Activated T-helper 9 cell treated with anti-CD3 and anti-CD28 coated beads, Interleukin-2, amount 50 U/mL, for 16 hours (primary cell): ENCODE measurements at places on chromosomes 11 and 22.

- DNase-seq = no peak
Observed at GRCh38 chr11:73912026-73912425, 35.2 kb downstream of the PAAF1 start.

GRCh38 chr11:47354913-47355282 lies 2.4 kb upstream of the MYBPC3 start:
- no peak for DNase-seq

DNA sequence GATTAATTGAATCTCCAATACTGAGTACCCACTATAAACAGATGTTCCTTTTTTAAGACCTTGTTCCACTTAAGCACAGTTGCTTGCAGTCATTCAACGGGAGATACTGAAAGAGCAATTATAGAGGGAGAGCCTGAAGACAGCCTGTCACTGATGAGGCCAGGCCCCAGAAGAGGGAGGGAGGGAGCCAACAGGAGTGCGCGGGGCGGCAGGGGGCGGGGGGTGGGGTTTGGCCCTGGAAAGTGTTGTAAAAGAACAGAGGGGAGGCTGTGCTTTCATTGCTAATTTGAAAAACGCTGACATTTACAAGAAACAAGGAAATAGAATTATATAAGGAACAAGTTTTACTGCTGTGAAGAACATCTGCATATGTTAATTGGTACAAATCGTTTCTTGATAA lies 53.1 kb downstream of the MAP6 start:
- DNase-seq = no peak

DNA sequence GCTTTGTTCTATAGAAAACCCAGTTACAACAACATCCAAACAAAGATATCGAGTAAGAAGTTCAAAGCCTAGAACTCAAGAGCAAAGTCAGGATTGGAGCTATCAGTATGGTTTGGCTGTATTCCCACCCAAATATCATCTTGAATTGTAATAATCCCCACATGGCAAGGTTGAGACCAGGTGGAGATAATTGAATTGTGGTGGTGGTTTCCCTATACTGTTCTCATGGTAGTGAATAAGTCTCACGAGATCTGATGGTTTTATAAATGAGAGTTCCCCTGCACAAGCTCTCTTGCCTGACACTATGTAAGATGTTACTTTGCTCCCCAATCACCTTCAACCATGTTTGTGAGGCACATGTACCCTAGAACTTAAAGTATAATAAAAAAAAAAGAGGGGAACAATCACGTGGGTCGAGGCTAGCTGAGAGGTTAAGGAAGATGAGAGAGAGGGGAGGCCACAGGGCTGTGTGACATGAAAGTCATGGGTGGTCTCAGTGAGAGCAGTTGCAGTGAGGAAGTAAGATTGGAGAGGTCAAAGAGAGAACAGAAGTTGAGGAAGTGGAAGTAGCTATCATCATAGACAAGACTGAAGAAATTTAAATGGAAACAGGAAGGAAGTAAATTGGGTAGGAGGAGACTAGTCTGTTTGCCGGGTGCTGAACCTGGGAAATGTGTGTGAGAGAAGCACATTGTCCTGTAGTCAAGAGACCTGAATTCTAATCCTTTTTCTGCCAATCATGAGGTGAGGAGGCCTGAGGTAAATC lies 80.1 kb upstream of the CD44 start:
- no peak for DNase-seq

DNA sequence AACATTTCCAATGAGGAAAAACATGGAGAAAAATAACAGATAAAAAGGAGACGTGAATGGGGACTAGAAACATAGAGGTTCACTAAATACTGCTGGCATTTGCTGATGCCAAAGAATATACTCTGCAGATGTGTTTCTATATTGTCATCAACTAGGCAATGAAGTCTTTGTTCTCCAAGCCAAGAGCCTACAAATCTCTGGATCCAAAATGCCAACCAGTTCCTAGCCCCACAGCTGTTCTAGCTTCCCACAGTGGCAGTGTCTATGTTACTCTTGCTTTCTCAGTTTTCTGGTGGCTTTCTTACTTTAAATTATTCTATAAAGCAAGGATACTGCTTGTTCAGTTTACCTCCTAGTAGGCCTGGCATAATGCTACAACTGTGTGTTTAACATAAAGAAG lies 977.9 kb upstream of the CCDC90B start:
- no peak for DNase-seq

DNA sequence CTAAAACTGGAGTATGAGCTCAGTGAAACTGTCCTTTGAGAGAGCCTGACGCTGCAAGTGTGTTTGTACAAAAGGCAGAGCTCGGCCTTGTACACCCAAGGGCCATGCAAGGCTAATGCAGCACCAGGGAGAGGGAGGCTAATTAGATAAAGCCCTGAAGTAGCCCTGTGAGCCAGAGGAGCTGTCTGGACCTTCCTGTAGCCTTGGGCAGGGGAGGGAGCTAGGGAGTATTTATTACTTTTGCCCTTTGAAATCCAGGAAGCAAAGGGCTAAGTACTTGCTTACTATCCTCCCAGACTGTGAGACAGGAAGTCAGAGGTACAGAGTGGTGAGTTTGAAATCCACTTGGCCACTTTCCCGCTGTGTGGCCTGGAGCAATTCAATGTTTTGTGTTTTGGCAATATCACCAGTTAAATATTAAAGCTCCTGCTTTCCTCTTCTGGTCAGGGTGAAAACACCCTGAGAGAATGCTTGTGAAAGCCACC lies 10.2 kb upstream of the LDHA start:
- no peak for DNase-seq

GRCh38 chr11:17563231-17563646 lies 16.2 kb downstream of the OTOG start:
- DNase-seq = no peak

DNA sequence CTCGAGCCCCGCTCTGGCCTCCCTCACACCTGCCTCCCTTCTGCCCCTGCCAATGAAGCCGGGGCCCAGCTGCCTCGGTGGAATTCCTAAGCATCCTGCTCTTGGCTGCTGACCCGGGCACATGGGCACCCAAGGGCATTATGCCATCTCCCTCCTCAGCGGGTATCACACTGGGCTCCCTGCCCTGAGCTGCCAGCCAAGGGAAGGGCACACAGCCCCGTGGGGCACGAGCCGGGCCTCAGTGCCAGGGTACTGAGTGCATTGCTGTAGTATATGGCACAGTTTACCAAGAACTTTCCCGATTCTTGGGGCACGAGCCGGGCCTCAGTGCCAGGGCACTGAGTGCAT lies 43.8 kb upstream of the JAM3 start:
- no peak for DNase-seq

DNA sequence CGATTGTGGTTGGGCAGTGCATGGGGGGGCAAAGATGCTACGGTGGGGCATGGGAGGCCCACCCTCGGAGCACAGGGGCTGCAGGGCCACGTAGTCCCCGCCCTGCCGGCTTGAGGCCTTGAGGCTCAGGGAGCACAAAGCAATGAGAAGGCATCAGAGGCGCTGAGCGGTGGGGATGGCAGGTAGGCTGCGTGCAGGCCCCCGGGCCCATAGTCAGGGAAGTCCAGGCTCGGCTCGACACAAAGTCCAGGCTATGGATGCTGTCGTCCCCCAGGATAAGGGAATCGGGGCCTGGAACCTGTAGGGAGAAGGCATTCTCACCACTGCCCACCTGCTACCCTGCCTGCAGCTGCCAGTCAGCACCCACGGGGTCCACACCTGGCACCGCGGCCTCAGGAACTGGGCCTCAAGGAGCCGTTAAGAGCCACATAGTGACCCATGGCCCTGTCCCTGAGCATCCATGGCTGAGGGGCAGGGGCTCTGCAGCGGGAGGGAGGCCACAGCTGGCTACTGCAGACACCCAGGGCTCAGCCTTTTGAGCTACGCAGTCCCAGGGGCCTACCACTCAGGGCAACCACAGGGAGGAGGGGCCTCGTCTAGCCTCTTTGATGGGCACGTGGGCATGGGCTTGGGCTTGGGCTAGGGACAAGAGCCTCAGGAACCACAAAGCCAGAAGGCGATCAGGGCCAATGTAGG lies 179.7 kb downstream of the IGLL1 start:
- DNase-seq = no peak

- DNase-seq = no peak
Observed at GRCh38 chr22:44463151-44463550, 34.9 kb downstream of the RTL6 start.

DNA sequence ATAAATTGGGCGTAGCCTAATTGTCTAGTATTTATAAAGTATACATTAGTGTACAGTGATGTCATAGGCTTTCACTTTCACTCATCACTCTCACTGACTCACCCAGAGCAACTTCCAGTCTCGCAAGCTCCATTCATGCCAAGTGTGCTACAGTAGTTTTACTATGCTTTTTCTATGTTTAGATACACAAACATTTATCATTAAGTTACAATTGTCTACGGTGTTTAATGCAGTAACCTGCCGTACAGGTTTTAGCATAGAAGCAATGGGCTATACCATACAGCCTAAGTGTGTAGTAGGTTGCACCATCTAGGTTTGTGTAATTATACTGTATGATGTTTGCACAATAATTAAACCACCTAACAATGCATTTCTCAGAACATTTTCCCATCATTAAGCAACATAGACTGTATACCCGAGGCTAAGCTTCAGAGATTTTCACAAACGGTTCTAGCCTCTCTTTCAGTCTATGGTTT lies 17.5 kb downstream of the OR9G1 start:
- DNase-seq = no peak
